Stimulated activated CD4-positive, alpha-beta T cell treated with anti-CD3 and anti-CD28 coated beads, Interleukin-12 subunit alpha, Interleukin-12 subunit beta, amount 100 ng/mL, for 48 hours (primary cell): ENCODE measurements at places on chromosomes 12 and 14.

- no peak for DNase-seq
Observed at GRCh38 chr12:52789637-52790426, 6.1 kb downstream of the KRT3 start.

DNA sequence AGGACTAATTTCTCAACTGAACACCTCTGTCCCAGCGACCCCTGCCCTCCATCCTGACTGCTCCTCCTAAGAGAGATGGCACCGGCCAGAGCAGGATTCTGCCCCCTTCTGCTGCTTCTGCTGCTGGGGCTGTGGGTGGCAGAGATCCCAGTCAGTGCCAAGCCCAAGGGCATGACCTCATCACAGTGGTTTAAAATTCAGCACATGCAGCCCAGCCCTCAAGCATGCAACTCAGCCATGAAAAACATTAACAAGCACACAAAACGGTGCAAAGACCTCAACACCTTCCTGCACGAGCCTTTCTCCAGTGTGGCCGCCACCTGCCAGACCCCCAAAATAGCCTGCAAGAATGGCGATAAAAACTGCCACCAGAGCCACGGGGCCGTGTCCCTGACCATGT, 756 bp downstream of the RNASE7 start:
- no peak for DNase-seq

GRCh38 chr12:120356567-120357030, 12.4 kb downstream of the MSI1 start:
- DNase-seq, result peak; percentile 63

DNA sequence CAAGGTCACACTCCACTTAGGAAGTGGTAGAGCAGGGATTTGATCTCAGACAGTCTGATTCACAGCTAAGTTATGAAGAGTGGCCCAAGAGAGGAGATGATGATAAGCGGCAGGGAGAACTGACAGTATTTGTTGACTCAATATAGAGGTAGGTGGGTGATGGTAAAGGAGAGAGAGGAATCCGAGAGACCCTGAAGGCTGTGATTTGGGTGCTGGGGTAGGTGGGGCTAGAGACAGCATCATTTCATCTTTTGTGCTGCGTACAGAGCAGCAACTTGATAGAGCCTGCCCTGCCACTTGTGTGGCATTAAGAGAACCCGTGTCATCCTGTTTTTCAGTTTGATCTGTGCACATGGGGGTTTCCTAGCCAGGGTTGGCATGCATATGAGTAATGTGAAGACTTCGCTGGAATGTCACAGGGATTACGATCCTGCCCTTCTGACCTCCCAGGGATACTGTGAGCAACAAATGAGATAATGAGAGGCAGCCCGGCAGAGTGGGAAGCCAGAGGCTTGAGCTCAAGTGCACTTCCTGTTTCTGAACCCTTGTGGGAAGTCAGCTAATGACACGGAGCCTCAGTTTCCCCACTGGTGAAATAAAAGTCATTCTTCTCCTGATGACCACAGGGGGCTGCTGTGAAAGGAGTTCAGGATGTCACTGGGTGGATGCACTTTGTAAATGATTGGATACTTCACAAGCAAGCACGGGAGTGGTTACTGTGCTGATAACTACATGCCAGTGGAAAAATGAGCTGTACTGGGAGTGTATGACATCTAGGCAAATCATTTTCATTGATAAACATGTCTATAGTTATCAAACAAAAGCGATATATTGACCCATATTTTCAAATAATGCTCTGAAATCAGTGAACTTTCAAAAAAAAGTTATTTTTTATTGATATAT, 59.5 kb upstream of the IGF1 start:
- no peak for DNase-seq

GRCh38 chr12:98610596-98610995, 17.1 kb downstream of the SLC25A3 start:
- DNase-seq, result no peak

DNA sequence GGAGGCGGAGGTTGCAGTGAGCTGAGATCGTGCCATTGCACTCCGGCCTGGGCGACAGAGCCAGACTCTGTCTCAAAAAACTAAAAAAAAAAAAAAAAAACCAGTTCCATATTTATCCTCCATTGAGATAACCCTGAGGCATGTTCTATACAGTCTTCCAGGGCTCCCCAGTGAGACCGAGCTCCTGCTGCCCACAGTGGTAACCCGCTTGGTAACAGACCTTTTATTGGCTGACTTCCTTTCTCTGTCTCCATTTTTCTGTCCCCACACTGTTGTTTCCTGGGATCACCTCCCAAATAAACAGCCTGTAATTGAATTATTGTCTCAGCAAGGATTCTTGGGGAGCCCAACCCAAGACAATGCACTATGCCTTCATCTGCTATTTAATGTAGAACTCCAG, 42.8 kb upstream of the BICDL1 start:
- no peak for DNase-seq

- no peak for DNase-seq
Observed at GRCh38 chr12:39006286-39006685, 100.9 kb upstream of the CPNE8 start.

DNA sequence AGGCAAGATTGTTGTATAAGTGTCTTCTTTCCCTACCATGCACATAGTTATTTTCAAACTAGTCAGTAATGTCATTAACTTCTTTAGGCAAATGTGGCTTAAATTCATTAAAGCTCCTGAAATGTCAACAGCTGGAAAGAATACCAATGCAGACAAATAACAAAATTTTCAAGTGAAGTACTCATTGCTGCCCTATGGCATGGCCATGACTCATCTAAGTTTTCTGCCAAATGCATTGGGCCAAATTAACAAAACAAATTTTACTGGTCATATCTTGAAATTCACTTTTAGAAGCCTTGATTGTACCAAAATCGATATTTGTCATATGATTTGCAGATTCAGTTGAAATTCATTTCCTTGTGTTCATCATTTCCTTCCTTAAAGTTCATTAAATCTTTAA, 915.9 kb downstream of the SLC6A15 start:
- no peak for DNase-seq

DNA sequence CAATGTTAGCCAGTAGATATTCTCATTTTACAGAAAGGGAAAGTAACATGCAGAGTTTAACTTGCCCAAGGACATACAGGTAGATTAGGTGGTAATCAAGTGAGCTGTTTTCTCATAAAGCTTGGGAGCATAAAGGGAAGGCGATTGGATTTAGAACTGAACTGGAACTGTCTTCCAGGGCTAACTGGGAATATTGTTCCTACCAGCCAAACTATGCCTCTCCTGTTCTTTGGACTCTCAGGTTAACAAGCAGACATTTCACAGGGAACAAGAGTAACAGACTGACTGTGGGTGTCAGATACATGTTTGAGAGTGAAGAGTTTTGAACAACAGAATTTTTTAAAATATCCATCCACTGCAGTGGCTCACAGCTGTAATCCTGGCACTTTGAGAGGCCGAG, 15.6 kb downstream of the VCPKMT start:
- DNase-seq, result no peak

GRCh38 chr14:20846560-20846959, 43.9 kb upstream of the RNASE1 start:
- DNase-seq, result no peak
